Activated CD8-positive, alpha-beta memory T cell treated with anti-CD3 and anti-CD28 coated beads, Interleukin-2, amount 10 ng/mL, durations not matched to agents 7 days and 5 days (primary cell): ENCODE measurements at places on chromosomes 16 and 17. TPM values are rescaled to one million over a fixed set of nuclear protein-coding genes. Genes with fewer than 3 reads are reported as not detected.

Gene IL17C
- not detected for total RNA-seq

Gene GAS7
- 2.1 TPM for total RNA-seq

Gene CEP20
- total RNA-seq = 30.6 TPM

GRCh38 chr17:21096874-21097273 lies 29.9 kb upstream of the DHRS7B start:
- DNase-seq = no peak

DNA sequence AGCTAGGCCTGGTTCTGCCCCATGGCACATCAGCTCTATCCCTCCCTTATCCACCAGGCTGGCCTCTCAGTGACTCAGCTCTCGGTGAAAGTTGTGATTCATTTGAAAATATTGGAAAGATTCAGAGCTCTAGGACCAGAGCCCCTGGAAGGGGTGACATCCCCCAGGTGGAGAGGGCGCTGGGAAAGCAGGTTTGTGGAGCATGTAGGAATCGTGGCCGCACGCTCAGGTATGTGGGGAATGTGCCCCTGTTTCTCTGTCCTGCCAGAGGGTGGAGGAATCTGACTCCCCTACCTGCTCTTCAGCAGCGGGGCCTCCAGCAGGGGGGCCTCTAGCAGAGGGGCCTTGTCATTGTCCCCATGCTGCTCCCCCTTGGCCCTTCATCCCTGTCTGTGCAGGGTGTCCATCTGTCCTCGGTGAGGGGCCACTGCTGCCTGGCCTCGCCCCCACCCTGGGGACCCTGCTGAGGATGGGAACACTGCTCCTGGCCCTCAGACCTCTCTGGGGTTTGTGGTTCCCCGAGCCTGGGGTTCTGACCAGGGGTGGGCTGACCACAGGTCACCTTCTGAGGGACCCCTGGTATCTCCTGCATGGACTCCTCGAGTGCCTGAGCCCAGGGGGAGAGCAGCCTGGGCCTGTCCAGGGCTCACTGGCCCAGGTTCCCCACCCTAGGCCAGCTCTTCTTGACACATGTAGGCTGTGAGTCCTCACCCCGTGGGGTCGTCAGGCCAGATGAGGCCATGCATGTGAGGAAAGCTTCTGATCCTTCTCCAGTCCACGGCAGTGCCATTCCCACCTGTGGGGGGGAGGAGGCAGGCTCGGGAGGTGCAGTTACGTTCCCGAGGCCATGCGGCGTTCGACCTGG lies 47.5 kb downstream of the NT5M start:
- DNase-seq = no peak

DNA sequence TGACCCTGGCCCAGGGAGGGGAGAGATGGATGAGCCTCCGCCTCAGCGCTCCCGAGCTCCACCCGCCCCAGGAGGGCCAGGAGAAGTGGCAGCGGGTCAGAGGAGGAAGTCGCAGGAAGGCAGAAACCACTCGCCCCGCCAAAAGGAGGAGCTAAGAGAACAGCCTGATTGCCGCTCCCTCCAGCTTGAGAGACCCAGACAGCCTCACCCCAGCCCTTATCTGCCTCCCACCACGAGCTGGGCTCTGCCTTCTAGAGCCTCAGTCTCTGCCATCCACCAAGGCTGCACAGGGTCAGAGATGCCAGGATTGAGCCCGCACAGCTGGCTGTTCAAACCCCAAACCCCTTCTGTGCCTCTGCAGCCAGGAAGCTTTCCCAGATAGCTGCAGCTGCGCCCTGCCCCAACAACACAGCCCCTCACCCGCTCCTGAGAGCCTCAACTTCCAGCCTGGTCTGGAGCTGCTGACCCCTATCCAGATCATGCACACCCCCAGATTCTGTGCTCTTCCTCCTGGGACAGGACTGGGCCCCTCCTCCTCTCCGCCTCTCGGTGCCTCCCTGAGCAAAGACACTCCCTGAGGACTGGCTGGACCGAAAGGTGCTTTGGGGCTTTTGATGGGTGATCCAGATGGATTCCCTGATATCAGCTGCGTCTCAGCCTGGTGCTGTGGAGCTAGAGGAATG lies 1.0 kb upstream of the ATP2A3 start:
- peak; percentile 89 for DNase-seq

- no peak for DNase-seq
Observed at GRCh38 chr17:5516060-5516792, 29.9 kb downstream of the MIS12 start.

DNA sequence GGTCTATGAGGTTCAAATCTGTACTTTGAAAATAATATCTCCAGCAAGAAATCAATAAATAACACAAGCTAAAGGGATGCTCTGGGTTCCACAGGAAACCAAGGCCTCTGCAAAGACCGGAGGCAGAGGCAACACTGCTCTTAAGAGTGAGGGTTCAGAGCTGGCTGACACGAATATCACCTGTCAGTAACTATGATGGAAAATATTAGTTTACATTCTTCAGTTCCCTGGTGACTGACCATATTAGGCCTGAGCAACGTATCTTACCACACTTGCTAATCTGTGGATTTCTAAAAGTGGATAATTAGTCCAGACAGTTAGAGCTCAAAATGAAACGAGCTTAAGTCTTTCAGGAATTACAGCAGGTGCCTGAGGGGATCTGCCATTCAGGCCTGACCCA lies 459.3 kb downstream of the HS3ST3B1 start:
- DNase-seq = no peak

DNA sequence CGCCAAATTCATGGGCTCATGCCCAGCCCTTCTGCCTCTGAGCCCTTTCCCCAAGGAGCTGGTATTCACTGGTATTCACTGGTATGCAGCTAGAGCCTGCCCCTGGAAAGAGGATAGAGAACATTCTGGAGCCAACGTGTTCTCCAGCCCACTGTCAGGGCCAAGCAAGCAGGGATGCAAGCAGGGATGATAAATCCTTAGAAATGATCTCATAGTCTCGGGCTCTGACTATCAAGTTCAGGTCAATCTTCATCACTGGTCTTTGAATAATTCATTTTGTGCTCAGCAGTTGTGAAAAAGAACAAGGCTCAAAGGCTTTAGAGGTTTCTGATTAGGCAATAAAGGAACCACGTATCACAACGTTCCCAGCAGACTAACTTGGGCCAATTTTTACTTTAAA lies 57.3 kb downstream of the CACNG5 start:
- DNase-seq = no peak

DNA sequence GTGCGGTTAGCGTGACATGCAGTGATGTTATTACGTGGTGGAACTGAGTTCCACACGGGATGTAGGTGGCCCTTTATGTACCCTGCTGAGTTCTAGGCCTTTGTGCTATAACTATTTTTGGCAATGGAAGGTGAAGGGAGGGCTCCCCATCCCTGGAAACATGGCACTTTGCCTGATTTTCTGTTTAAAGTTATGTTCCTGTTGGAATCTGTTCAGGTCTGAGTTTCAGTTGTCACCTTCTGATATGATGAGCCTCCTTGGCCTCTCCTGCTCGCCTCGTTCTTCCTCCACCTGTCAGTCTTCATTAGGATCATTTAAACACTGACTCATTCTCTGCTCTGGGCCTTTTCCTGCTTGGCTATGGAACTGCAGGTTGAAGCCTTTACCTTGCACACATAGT lies 200.6 kb downstream of the FTO start:
- no peak for DNase-seq

GRCh38 chr16:2474877-2475412 lies at the start of gene TBC1D24:
Gene TBC1D24 (plus strand): TSS chr16:2475127. CDS start chr16:2496149, 21,022 bp downstream.
- peak; percentile 88 for DNase-seq

GRCh38 chr17:45353043-45353442 lies 36.2 kb upstream of the MAP3K14 start:
- no peak for DNase-seq

DNA sequence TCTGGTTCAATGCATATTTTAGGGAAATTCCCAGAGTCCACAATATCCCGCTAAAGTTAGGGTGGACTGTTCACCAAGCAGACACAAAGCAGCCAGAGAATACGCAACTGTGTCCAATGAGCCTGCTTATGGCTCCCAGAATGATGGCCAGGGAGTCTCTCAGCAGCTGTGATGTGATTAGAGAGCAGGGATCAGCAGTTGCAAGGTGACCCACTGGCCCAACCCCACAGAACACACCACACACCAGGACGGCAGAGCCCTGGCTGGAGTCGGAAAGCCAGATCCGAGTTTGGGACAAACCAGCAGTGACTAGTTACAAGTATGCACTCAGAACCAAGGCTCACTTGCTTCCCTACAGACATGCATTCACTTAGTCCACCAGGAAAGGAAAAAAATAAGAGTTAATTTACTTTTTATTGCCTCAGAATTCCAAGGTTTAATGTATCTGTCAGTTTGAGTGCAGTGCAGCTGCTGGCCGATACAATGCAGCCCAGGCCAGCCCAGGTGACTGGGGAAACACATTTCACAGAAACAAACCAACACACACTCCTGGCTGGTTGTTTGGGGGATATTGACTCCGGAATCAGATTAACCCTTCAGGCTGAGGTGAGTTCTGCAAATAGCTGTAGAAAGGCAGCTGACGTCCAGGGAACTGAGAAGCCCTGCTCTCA lies 121.7 kb downstream of the HIC1 start:
- no peak for DNase-seq

DNA sequence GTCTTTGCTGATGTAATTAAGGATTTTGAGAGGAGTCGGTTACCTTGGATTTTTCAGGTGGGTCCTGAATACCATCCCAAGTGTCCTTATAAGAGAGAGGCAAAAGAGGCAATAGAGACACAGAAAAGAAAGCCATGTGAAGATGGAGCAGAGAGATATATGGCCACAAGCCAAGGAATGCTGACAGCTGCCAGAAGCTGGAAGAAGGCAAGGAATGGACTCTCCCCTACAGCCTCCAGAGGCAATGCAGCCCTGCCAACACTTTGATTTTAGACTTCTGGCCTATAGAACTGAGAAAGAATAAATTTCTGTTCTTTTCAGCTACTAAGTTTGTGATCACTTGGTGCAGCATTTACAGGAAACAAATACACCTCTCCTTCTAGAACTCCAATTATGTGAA lies 8.2 kb upstream of the RNFT1 start:
- DNase-seq = no peak

DNA sequence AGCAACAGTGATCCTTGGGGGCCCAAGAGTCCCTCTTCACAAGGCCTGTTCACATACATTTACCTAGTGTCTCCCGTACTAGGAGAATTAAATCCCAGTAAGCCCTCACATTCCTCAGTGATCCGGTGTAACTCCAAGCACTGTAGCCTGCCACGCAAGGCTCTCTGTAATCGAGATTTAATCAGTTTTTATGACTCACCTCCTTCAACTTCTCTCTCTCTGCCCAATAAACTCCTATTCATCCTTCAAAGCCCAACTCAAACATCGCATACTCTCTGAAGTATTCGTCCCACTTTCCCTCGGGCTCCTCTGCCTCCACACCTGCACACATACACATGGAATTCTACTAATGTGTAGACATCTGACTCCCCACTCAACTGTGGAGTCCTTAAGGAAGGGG lies 141.8 kb downstream of the CMIP start:
- no peak for DNase-seq

DNA sequence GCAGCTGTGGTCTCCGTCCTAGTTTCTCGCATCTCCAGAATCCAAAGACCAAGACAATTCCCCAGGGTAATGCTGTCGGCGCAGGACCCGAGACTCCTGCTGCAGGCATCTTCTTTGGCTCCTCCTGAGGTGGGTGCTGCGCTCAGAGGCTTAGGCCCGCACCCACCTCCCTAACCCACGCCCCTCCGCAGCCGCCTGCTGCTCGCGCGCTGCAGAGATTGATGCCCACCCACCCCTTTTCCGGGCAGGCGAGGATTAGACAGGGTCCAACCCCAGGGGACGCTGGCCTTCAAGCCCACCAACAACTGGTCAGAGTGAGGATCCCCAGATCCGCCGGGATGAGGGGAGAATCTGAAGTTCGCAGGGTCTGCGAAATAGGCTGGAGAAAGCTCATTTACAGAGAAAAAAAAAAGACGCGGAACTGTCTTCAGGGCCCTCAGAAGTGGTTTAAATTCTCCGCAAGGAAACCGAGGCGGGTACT lies 27.9 kb downstream of the SLFN11 start:
- no peak for DNase-seq

DNA sequence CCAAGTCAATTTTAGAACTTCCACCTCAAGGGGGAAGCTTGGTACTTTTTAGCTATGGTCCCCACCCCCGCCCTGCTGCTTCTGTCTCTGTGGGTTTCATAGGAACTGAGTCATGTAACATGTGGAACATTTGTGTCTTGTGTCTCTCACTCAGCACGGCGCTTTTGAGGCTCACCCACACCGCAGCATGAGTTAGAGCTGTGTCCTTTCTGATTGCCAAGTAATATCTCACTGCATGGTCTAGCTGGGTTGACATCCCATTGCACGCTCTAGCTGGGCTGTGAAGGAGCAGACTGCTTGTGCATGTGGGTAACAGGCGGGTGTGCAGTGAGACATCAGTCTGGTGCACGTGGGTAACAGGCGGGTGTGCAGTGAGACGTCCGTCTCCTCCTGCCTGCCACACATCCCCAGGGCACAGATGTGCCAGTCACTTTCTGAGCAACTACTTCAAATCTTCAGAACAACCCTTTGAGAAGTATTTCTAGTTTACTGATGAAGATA lies 26.4 kb upstream of the SLC7A5 start:
- DNase-seq = peak; percentile 98
